AML-193 (cell line): ENCODE measurements at places on chromosomes 13 and 19.
A peak's percentile ranks its signal among the peaks of the same experiment; 100 is the strongest.

DNA sequence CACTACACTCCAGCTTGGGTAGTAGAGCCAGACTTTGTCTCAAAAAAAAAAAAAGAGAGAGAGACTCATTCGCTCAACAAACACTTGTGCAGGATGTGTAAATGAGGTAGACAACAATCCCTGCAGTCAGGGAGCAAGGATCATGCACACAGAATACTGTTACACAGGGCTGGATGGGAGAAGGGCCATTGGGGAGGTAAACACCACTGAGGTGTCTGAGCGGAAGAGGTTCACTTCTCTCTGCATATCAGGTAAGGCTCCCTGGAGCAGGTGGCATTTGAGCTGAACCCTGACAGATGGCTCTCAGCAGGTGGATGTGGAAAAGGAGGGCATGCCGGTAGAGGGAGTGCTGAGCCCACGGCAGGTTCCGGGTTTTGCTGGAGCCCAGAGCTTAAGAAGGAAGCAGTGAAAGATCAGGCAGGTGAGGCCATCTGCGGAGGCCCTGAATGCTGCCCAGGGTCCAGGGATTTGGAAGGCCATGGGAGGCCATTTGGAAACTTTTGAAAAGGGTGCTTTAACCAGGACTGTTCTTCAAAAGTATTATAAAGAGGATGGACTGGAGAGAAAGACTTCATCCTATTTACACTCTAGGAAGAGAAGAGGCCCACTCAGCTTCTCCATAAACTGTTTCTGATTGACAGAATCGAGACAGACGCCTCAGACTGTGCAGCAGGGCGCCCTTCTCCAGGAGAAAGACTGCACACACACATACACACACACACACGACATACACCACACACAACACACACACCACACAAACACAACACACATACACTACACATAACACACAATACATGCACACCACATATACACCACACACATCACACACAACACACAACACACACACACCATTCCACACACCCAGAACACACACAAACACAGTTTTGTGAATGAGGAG is 199.4 kb downstream of the USP12 start:
- DNase-seq = peak; percentile 56

GRCh38 chr13:45289936-45290563 is 50.9 kb downstream of the TPT1 start:
- DNase-seq = no peak

DNA sequence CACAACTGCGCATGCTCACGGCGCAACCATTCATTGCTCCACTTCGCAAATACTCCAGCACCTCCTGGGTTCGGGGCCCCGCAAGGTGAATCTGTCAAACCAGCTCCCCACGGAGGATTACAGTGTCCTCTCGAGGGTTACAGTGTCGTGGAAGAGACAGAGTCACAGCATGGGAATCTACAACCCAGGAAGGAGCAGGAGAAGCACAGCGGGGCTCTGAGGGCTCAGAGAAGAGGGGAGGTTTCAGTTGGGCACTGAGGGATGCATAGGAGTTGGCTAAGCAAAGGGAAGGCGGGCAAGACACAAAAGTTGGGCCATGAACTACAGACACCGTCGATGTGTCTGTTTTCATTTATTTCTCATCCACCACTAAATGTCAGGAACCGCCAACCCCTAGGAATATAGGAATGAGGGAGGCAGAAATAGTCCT is 1.0 kb upstream of the GTF2F1 start:
- DNase-seq = peak; percentile 35

GRCh38 chr19:664913-665443 is 2.0 kb upstream of the RNF126 start:
- DNase-seq = peak; percentile 69

DNA sequence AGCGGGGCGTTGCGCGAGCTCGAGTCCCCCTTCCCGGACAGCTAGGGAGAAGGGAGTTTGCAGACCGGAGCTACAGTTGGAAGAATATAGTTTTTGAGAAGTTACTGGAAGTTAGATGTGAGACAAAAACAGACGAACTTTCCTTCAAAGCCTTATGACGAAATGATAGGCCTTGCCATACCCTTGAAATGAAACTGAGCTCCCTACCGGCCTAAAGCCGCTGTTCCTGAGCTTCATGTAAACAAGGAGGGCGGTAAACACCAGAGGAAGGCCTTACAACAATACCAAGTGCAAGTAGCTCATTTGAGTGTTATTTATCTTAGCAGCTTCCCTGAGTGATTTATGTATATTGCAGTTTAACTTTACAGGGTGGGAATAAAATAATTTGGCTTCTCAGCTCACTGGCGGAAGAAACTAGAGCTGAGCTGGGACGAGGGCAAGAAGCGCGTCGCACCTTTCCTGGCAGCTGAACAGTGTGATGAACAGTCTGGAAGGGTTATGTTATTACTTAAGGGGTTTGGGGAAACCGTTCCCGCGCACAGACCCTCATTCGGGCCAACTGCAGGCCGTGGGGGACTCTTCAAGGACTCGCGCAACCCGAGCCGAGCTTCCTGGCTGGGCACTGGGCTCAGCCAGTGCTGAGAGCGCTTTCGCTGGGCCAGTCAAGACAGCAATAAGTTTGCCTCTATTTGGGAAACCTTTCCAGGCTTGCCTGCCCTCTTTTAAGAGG is 111.2 kb downstream of the KCNRG start:
- peak; percentile 61 for DNase-seq

- no peak for DNase-seq
Measured at GRCh38 chr13:27005556-27005955, 166.1 kb downstream of the USP12 start.
